ENCODE measurements at places on chromosomes 13 and 19.

GRCh38 chr13:28145049-28145448 lies 6.7 kb downstream of the PAN3 start:
- no peak for DNase-seq

GRCh38 chr13:82467626-82468025 lies 1414.6 kb downstream of the SLITRK1 start:
- no peak for DNase-seq

- no peak for DNase-seq
Measured at GRCh38 chr19:17333611-17334413, 843 bp downstream of the ANO8 start.

DNA sequence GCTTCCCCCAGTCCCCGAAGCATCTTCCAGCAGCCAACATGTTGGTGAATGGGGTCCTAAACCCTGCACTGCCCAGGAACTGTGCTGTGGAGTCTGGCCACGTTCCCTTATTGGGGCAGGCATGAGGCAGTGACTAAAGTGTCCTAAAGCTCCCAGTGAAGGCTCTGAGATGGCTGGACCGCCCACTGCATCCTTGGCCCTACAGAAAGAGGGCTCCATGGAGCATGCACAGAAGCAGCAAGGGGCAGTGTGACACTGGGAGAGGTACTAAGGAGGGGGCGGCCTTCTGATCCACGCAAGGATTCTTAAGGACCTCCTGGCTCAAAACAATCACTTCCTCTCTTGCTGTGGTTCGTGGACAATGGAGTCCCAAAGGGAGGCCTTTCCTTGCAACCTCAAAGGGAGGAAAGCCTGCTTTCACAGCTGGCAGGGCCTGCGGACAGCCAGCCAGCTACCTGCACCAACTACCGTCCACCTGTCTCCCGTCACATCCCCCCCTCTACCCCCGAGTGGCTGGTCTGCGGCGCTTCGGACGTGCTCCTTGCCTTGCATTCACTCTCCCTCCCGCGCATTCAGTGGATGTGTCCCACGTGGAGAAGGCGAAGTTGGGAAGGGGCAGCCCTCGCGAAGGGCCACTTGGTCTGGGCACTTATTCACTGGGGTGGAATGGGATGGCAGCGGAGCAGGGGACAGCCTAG lies 63.9 kb upstream of the STARD13 start:
- DNase-seq: peak; percentile 4

DNA sequence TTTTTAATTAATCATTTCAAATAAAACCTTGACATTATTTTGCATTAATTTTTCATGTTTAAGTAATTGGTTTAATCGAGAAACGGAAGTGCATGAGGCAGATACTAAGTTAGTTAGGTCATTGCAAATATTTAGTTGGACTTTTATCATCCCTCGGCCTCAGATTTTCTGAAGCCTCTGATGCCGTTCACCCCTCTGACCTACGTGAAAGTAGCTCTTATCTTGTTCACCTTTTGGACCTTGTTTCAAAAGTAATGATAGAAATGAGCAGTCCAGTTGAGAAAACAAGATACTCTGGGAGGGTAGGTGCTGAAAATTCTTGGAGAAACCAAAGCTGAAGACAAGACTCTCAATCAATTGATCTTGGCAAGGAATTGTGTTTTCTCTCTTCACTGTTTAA lies 23.0 kb downstream of the LAIR2 start:
- DNase-seq: no peak

- no peak for DNase-seq
Measured at GRCh38 chr13:101298517-101298916, 117.8 kb downstream of the NALCN start.

DNA sequence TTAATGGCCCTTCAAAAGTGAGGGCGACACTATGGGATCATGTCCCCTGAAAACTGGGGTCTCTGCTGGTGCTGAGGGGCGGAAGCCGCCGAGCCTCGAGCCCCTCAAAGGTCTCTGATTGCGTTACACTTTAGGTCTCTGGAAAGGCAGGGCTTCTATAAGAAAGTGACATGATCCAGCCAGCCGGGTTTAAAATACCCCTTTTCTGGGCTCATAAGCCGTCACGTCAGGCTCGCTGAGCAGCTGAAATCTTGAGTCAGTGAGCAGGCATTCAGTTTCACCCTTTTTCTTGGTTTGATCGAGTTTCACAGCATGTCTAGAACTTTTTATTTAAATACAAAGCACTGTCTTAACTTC lies 600 bp upstream of the HMGB1 start:
- no peak for DNase-seq

- no peak for DNase-seq
Measured at GRCh38 chr13:65629926-65630325, 1600.2 kb downstream of the PCDH9 start.

DNA sequence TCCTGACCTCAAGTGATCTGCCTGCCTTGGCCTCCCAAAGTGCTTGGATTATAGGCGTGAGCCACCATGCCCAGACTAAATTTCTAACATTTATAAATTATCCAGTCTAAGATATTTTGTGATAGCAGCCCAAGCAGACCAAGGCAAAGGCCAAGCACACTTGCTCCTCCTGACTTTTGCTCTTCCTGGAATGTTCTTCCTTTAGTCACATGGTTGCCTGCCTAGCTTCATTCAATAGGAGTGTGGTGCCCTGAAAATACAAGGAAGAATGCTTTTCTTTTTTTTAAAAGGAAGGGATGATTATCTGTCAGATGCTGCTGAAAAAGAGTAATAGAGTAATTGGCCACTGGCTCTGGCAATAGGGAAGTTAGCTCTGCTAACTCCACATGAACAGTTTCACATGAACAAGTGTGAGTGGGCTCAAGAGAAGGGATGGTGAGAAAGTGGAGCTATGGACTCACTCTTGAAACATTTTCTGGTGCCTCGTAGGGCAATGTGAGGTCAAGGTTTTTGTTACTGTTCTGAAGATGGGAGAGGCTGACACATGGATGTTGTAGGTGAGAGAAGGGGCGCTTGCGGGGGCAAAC lies 47.1 kb downstream of the USPL1 start:
- no peak for DNase-seq

DNA sequence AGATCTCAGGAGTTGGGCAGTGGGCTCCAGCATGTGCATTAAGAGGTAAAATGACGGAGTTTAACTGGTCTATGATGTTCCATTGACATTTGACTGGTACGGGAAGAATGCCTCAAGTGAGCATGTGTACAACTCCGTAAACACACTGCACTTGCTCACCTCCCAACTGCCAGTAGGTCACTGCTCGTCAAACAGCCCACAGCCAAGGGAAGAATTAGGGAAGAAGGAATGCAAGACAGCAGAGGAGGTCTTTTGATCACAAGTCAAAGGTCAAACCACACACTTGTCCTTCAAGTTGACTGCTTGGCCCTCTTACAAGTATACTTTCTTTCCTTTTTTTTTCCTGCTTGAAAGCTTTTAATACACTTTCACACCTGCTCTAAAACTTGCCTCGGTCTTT lies 236.7 kb downstream of the B3GLCT start:
- no peak for DNase-seq

DNA sequence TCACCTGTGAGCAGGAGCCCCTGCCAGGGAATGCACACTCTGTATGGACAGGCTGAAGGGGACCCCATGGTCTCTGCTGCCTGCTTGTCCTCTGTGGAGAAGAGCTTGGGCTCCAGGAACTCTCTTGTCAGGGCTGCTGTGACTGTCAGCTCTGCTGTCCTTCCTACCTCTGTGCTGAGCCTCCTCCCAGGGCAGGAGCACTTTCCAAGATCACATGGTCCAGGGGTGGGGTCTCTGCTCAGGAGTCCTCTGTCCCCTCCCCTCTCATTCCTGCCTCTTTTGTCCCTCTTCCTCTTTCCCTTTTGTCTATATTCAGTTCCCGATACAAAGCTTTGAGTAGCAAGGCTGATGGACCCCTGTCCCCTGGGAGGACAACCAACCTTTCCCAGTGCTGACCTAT lies at the start of gene CEACAM7:
CEACAM7 (minus strand) TSS at position 173 of the 400 bp plus-strand sequence; CDS start at position 68, 105 bp downstream.
- no peak for DNase-seq

GRCh38 chr13:39530916-39531315 lies 72.1 kb downstream of the LHFPL6 start:
- DNase-seq: no peak

DNA sequence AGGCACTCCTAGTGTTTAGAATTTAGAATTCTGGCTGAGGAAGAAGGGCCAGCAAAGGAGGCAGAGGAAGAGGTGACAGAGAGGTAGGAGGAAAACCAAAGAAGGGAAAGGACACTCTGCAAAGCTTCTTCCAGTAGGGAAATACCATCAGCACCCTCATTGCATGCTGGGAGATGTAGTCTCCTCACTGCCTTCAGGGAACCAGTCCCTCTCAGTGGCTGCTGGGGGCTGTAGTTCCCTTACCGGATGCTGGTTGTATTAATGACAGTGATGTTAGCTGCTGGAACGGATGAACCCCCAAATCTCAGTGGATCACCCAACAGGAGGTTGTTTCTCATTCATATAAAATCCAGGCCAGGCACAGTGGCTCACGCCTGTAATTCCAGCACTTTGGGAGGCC lies 10.1 kb downstream of the GRIN2D start:
- DNase-seq: no peak

All from hypothalamus (tissue), 51 donors.